Activated T-cell treated with anti-CD3 and anti-CD28 coated beads for 24 hours (primary cell): ENCODE measurements at places on chromosomes 6 and 20.

GRCh38 chr6:101086473-101086872, 205.3 kb upstream of the ASCC3 start:
- DNase-seq: no peak

GRCh38 chr20:62347445-62347844, 19.7 kb downstream of the LAMA5 start:
- no peak for DNase-seq

DNA sequence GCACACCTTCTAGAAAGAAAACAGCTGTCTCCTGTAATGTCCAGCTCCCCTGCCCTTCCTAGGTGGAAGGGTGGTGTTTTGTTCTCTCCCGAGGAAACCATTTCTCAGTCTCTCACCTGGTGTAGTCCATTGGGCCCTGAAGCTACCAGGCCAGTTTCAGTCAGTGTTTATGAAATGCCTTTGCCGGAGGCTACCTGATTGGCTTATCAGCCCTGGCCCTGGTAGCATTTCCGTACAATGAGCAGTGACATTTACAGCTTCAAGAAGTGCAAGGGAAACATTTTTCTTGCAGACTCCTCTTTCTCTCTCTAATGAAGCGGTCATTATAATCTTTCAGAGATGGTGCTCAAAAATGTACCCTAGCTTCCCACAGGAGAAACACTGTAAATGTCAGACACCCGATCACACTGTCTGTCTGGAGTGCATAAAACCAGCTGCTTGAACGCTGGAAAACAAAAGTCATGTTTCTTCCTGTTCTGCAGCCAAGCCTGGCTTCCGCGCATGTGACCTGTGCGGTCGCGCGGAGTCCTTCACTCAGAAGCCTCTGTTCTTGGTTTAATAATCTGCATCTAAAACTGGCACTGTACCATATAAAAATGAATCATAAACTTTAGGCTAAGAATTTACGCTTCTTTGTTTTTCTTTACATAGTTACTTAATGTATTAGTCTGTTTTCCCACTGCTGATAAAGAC, 28.4 kb upstream of the SAYSD1 start:
- no peak for DNase-seq

GRCh38 chr20:2619961-2620595, 32.4 kb upstream of the NOP56 start:
- DNase-seq: no peak

- no peak for DNase-seq
Measured at GRCh38 chr20:58016779-58017178, 211.7 kb downstream of the ANKRD60 start.

DNA sequence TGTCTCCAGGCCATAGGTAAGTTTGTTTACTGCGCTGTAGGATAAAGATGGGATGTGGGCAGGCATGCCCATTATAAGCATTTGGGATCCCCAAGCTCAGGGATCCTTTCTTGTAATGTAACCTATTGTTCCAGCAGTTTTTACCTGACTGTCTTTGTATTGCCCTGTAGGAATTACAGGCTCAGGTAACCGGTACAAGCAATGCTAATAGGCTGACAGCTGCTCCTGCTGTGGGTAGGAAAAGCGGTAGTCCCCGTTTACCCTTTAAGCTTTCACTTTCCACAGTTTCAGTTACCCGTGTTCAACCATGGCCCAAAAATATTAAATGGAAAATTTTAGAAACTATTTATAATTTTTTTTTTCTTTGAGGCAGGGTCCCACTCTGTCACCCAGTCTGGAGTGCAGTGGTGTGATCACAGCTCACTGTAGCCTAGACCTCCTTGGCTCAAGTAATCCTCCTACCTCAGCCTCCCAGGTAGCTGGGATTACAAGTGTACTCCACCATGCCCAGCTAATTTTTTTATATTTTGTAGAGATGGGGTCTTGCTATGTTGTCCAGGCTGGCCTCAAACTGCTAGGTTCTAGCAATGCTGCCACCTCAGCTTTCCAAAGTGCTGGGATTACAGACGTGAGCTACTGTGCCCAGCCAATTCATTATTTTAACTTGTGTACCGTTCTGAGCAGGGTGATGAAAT, 108.6 kb downstream of the CDYL start:
- DNase-seq: no peak

- DNase-seq: no peak
Measured at GRCh38 chr20:46330072-46330763, 21.9 kb upstream of the CDH22 start.

DNA sequence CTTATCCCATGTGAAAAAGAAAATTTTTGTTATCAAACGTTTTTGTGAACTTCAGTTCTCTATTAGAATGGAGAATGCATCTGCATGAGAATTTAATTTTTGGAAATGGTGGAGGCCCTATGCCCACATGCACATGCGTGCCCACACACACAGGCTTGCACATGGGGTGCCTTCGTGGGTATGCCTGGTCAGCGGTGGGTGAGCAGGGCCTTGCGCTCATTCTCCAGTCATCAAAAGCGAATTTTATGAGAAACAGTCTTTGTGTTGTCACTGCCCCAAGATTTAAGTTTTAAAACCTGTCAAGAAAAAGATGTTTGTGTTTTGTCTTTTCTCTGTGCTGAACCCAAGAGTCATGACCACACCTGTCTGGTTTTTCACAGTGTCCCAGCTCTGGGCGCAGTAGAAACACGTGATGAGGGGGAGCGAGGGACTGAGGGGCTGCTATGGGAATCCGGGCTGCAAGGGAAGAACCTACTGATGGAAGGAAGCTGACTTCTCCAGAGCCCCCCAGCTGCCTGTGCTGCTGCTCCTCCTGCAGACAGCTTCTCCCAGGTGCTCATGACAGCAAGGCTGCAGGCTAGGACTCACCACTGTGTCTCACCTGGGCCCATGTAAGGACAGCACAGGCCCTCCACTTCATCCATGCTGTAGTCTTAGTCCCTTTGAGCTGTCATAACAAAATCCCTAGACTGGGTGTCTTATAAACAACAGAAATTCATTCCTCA, 153.6 kb downstream of the SYCP2 start:
- no peak for DNase-seq

DNA sequence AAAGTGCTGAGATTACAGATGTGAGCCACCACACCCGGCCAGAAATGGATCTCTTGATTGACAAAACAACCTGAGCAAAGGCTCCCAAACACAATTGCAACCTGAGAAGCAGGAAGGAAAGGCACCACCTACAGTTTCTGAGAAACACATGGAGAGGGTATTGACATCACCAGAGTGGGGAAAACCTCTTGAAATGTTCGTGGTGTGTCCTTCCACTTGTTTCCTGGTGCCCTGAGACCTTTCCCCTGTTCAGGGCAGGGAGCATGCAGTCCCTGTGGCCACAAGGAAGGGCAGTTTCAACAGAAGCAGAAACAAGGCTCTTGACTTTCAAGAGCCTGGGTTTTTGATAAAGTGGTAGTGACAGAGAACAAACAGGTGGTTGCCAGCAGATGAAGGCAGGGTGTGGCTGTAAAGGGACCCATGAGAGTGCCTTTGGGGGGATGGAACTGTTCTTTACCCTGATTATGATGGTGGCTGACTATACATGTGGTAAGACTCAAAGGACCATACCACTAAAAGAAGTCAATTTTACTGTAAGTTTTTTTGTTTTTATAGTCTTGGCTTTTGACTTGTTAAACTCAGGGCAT, 3.2 kb upstream of the BPIFA1 start:
- no peak for DNase-seq

GRCh38 chr6:157097255-157097955, 225.9 kb downstream of the TMEM242 start:
- DNase-seq: no peak

GRCh38 chr20:22438926-22439325, 145.4 kb downstream of the FOXA2 start:
- DNase-seq: no peak

DNA sequence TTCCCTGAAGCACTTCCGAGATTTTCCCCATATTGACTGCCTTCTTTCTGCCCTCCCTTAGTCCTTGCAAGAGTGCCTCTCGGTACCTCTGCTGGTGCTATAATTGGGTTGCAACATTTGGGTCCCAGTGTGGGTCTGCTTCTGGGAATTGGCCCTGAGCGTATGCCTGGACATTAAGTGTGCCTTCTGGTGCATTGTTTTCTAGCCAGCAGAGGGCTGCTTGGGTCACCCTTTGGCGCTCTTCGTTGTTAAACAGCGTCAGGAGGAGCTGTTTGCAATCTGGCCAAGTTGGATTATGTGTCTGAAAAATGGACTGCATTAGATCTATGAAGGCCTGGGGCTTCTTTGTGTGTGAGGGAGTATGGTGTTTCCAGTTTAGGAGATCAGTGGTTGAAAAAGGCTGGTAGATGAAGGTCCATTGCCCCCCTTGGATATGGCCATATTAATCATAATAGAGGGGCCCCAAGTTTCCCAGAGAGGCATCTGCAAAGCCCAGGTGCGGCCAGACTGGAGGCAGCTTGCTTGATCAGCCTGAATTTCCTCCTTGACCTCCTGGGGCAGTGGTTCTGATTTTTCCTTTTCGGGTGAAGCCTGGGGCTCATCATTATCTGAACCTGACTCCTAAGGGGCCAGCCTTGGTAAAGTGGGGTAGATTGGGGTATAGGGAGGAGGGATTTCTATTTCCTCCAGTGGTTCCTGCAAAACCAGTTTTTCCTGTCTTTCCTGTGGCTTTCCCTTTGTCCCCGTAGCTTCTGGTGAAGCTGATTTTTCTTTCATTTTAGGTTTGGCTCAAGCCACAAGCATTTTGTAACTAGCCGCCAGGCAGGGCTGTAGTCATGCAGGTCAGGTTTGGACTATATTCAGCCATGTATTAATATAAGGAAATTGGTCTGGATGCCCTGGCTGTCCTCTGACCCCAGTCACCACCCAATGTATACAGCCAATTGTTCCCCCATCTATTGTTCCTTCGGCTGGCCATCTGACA, 85.4 kb upstream of the GPR6 start:
- DNase-seq: no peak

DNA sequence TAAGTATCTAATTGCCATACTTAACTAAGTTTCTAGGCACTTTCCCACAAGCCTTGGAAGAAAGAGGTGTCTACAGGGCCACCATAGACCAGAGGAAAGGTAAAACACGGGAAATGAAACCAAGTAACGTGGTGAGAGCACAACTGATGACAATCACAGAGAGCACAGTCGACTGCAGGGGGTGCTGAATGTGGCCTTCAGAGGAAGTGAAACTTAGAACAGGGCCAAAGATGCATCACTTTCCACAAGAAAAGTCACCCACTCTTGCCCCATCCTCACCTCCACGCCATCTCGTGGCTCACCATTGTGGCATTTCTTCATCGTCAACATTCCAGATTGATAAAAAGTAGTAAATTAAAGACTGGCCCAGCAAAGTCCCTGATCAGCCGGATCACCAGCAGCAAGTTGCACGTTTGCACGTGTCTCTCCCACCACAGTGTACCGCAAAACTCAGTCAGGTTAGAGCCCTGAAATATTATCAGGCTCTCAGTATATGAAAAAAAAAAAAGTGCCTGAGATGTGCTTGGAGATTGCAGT, 31.4 kb downstream of the HIVEP2 start:
- peak; percentile 60 for DNase-seq

- DNase-seq: no peak
Measured at GRCh38 chr6:124640432-124640831, 321.8 kb upstream of the RNF217 start.

DNA sequence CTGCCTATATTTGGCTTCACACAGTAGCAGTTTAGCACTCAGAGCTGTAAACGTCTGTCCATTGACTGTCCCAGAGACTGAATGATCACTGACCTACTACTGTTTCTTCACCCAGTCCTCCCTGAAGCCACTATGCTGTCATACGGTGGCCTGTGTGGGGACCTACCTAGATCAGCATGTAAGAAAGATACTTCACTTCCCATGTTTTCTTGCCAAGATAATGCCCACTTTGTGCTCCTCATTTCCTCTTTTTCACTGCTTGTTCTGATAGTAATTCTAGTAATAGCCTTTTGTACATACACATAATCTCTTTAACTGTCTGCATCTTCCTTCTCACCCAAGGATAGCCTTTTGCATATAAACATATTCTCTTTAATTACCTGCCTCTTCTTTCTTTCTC, 109.9 kb upstream of the TIAM2 start:
- DNase-seq: no peak

- DNase-seq: no peak
Measured at GRCh38 chr6:39791311-39791710, 865 bp upstream of the DAAM2 start.

GRCh38 chr20:51172558-51173428, 149.9 kb upstream of the KCNG1 start:
- DNase-seq: no peak

DNA sequence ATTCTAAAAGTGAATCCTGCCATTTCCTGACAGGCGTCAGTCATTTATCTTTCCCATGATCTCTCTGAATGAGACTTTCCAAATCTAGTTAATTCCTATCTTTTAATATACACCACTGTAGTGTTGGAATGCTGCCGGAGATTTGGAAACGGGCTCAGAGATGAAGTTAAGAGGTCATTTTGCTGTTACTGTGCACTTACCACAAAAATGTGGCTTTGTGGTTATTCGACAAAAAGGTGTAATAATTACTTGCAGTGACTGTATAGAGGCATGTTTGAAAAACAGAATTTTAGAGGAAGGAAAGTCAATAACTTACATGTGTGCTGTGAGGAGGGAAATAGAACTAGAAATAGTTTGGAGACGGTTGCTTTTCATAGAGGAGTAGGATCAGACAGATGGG, 460.2 kb upstream of the BTBD3 start:
- DNase-seq: no peak

GRCh38 chr20:64040231-64041039, 4.5 kb downstream of the C20orf204 start:
- DNase-seq: no peak

- peak; percentile 75 for DNase-seq
Measured at GRCh38 chr6:29748391-29749307, 25.4 kb downstream of the HLA-F start.

- DNase-seq: no peak
Measured at GRCh38 chr6:81878479-81878878, 126.0 kb upstream of the TENT5A start.

- no peak for DNase-seq
Measured at GRCh38 chr6:43516367-43516696, 394 bp downstream of the YIPF3 start.

GRCh38 chr6:74735304-74735703, 470.5 kb downstream of the COL12A1 start:
- no peak for DNase-seq

- DNase-seq: no peak
Measured at GRCh38 chr6:37134396-37135191, 35.4 kb upstream of the PIM1 start.

DNA sequence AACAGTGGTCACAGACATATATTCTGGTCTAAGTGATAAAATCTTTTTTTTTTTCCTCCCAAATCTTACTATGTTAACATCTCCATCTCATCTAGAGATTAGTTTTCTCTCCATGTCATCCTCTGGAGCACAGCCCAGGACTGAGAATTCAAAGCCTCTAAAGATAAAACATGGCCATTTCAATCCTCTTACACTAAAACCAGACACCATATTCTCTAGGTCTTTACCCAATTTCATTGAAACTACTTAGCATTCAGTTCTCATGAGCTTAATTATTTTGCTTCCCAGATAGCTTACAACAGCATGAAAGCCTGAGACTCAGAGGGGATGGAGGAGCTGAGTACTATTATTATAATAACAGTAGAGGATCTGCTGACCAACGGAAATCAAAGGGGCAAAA, 92.7 kb downstream of the FARS2 start:
- DNase-seq: no peak
